Activated CD4-positive, CD25-positive, alpha-beta regulatory T cell treated with anti-CD3 and anti-CD28 coated beads, Interleukin-2, amount 50 U/mL, for 72 hours (primary cell): ENCODE measurements at places on chromosomes 1 and 21.

DNA sequence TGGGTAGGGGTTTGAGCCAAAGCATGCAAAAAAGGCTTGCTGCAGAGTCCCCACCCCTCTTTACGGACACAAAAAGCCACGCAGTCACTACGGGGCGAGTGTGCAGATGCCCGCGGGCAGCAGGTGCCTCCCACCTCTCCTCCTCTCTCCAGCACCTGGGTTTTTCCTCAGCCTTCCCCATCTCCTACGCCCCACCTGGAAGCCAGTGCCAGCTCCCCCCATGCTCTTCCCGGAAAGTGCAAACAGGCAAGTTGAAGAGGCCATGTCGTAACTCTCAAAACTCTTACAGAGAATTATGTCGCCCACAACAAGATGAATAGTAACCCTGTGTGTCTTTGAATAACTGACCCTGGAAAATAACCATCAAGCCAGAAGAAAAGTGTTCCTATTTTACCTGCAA, 82.5 kb downstream of the PDE9A start:
- no peak for DNase-seq

DNA sequence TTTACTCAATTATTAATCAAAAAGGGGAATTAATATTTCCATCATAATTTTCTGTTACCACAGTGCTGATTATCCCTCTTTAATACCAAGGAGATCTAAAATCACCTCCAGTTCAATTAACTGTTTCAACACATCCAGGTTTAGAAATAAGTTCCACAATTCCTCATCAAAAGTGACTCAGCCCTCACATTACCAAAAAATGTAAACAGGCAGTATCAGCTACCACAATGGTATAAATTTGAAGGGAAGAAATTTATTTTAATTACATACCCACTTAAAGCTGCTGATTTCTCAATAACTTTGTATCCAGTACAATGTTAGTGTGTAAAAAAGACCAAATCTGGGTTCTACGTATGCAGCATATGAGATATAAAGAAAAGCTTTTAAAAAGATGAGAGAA, 51.9 kb downstream of the EIF4G3 start:
- no peak for DNase-seq

GRCh38 chr1:42358791-42359190, 21.8 kb upstream of the RIMKLA start:
- no peak for DNase-seq

DNA sequence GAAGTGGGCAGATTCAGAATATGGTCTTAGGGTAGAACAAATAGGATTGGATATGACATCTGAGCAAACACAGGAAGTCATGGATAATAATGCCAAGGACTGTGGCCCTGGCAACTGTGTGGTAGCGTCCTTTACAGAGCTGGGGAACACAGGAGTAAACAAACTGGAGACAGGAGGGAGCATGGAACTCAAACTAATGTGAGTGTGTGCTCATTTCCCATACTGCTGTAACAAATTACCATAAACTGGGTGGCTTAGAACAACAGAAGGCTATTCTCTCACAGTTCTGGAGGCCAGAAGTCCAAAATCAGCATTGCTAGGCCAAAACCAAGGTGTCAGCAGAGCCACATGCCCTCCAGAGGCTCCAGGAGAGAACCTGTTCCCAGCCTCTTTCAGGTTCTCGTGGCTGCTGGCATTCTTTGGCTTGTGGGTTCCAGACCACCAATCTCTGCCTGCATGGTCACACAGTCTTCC, 106.4 kb downstream of the TGFBR3 start:
- DNase-seq: no peak

- no peak for DNase-seq
Observed at GRCh38 chr1:166882893-166883292, 6.8 kb upstream of the TADA1 start.

DNA sequence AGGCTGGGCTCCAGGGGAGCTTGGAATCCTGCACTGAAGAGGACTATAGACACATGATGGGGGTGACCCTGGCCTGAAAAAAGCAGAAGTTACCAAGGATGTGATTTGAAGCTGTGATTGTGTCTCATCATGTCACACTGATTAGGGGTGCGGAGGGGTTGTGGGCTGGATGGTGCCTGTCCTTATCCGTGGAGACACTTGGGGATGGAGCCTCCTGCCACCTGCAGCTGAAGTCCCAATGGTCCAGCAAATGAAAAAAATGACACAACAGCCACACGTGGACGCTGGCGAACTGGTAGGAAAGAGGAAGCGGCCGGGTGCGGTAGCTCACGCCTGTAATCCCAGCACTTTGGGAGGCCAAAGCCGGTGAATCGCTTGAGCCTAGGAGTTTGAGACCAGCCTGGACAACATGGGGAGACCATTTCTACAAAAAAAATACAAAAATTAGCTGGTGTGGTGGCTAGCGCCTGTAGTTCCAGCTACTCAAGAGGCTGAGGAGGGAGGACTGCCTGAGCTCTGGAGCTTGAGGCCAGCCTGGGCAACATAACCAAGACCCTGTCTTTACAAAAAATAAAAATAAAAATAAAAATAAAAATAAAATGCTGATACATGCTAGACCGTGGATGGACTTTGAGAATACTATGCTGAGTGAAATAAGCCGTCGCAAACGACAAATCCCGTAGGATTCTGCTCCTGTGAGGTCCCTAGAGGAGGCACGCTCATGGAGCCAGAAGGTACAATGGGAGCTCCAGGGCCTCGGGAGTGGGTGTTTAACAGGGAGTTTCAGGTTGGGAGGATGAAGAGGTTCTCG, 838 bp upstream of the IBA57 start:
- no peak for DNase-seq

- DNase-seq: no peak
Observed at GRCh38 chr21:25039461-25040380, 567.6 kb downstream of the MRPL39 start.

DNA sequence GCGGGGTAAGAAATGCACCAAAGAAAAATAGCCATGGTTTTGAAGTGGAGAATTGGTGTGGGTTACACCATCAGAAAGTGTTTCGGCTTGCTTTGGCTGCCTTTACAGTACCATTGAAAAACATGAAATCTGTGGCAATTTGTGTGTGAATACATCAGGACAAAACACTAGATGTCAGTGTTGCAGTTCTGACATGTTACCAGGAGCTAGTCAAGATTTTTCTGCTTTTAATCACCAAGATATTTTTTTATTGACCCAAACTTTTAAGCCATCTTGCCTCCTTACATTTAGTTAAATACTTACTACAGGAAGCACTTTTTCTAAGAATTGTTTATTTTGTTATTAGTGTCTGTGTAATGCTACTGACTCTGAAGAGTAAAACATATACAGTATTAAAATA, 14.3 kb downstream of the RRP15 start:
- DNase-seq: no peak

- DNase-seq: no peak
Observed at GRCh38 chr1:13697738-13698137, 2.2 kb upstream of the PRDM2 start.

GRCh38 chr1:111204983-111205713, 4.7 kb upstream of the DENND2D start:
- no peak for DNase-seq
